Anterior cingulate cortex (tissue), 58 donors: ENCODE measurements at places on chromosomes 12 and 14.

DNA sequence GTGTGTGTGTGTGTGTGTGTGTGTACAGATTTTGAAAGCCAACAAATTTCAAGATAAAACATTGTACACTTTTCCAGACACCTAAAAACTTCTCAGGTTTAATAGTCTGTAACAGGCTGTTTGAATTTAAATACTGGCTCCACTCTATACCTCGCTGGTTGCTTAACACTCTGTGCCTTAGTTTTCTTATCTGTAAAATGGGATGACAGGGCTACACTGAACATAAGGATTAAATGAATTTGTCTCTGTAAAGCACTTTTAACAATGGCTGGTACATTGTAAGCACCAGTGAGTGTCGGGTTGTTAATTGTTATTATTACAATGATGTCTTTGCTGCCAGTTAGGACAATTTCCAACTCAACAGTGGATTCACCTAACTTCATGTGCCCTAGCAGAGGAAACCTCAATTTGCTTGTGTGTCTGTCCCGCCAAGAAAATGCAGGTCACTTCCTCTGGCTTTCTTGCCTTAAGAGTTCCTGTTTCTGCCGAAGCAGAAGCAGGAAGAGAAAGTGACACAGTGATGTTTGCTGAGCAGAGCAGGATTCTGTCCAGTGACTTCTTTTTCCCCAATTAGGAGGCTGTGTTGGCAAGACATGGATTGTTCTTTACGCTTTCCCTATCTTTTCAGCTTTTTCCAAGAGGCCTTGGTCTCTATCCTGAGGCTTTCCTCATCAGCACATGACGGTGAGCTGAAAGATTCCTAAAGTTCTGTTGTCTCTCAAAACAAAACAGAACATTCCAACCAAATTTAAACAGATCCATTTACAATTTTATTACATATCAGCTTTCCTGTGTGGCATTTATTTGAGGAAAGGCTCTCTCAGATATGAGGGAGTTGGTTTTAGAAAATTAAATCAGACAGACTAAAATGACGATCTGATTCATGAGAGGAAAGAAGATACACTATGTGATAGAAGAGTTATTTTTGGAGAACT, 154.1 kb upstream of the ATP2B1 start:
- DNase-seq: no peak

- no peak for DNase-seq
These were observed 142.7 kb downstream of the KIF26A start for GRCh38 chr14:104280902-104281767.

GRCh38 chr14:23006188-23006534, 3.8 kb downstream of the C14orf93 start:
- no peak for DNase-seq

- DNase-seq: no peak
These were observed 1526.6 kb upstream of the FLRT2 start for GRCh38 chr14:84003346-84003745.

GRCh38 chr14:55718551-55718950, 138.5 kb downstream of the KTN1 start:
- no peak for DNase-seq

DNA sequence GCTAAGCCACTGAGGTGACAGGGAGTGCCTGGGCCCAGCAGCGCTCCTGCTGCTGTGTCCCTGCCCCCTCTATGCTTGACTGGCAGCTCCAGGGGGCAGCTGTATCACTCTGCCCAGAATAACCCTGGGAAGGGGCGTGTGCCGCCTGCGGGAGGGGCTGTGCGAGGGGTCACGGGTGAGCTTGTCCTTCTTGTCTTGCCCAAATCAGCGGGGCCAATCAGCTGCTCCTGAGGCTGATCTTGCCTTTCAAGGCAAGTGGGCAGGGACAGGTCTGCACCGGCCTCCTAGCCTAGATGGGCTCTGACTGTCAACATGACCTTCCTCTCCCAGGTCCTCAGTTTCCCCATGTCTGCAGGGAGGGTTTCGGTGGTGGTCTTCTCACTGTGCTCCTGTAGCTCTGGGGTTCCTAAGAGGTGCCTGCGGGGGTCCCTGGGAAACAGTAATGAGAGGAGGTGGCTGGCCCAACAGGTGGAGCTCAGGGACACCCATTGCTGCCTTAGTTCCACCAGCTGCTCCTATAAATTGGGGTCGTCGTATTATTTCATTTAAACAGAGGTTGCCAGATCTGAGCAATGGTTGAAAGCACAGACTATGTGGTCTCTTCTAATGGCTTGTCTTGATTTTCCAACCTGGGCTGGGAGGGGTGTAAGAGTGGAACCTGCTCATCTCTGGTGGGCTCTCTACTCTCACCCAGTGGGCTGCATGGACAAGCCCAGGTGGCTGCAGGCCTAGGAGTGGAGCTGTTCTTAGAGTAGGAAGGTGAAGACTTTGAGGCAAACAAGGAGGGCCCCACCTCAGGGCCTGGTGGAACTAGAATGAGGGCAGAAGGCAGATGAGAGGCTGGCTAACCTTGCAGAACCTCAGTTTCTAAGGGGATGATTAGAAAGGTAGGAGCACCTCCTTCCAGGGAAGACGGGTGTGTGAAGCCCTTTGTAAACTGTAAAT, 11.7 kb downstream of the RTL1 start:
- DNase-seq: no peak

DNA sequence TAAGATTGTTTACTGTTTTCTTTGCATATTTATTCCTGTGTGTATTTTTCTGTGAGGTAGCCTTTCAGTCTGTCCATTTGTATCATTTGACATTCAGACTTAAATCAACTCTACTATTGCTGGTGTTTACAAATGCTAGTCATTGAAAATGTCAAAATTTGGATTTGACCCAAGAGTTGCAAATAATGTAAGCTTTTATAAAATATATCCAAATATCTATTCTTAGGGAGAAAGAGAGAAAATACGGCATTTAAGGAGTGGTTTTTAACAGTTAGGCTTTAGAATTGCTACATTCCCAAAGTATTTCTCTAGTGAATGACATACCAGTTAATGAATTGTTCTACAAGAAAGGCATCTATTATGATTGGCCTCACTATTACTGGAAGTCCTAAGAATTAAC, 37.9 kb downstream of the FRS2 start:
- no peak for DNase-seq

GRCh38 chr14:68583548-68584280, 209.2 kb downstream of the ZFP36L1 start:
- DNase-seq: no peak

GRCh38 chr14:34013721-34014060, 62.8 kb upstream of the EGLN3 start:
- DNase-seq: no peak

- no peak for DNase-seq
These were observed 846 bp downstream of the MYO1A start for GRCh38 chr12:57049119-57049446.

DNA sequence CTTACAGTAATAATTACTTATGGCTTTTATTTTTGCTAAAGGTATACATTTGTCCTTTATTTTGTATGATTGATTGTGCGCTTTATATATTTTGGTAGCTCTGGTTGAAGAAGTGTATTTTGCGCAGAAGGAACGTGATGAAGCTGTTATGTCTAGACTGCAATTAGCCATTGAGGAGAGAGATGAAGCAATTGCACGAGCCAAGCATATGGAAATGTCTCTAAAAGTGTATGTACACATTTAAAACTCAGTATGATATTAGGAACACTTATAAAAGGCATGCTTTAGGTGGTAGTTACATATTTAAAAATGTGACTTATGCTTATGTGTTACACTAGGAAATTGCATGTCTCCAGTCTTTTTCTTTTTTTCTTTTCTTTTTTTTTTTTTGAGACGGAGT, 87.5 kb downstream of the MIPOL1 start:
- DNase-seq: no peak
